Mucosa of gallbladder (tissue), 1 donor: ENCODE measurements at places on chromosomes 1 and 21.

DNA sequence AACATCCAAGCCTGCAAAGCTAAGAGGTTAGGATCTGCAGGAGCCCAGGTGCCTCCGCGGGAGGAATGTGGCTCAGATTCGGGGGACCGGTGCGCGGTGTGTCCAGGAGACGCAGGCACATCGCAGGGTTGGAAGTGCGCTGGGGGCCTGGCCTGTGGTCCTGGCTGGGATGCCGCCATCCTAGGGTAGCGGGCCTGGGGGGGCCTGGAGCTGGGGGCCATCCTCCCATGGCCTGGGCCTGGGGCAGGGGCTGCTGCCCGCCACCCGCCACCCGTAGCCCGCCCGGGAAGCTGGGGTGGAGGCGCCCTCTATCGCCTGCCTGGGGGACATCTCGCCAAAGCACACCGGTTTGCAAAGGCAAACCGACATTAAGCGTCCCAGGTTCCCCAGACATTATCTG lies 170.6 kb upstream of the ARHGEF16 start:
- no peak for DNase-seq

DNA sequence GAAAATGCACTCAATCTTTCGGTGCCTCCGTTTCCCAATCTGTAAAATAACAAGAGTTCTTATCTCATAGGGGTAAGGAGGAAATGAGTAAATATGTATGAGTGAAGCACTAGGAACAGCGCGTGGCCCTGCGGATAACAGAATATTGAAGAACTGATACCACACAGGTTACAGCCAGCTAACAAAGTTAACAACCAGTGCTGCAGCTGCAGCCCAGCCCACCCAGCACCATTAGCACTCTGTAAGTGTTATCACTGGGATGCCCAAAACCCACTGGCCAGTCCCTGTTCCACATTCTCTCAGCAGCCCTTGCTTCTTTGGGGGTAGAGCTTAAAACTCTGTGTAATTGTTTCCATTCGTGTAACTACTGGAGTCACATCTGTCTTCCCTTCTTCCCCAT lies 89.5 kb downstream of the VWA5B1 start:
- DNase-seq = no peak

DNA sequence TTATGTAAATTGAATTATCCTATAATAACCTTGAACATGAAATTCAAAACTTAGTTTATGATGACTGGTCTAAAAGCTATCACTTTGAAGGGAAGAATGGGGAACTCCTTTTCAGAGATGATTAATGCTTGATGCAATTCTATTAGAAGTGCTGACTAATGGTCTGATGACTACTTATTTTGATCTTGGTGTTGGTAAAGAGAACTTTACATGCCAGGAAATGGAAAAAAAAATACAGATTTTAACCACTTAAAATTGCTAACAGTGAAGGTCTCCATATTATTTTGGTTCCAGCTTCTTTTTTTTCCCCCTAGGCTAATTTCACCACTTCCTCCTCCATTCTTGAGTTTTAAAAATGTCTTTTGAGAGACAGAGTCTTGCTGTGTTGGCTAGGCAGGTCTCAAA lies 22.9 kb downstream of the S1PR1 start:
- DNase-seq = no peak

DNA sequence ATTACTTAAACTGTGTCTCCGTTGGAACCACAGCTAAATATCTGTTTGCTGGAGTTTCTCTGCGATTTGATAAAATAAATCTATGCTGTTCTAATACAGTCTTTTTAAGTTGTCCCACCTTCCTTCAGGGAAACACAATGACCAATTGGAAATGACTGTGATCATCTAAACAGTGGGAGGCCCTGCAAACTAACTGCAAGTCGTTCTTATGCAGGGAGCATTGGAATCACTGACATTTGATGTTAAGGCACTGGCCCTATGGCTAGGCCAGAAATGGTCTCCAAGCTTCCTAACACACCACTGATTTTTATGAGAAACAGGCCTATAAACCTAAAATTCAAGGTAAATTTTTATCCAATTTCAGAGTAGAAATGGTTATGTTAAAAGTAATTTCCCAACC lies 645.2 kb downstream of the LMO4 start:
- no peak for DNase-seq

DNA sequence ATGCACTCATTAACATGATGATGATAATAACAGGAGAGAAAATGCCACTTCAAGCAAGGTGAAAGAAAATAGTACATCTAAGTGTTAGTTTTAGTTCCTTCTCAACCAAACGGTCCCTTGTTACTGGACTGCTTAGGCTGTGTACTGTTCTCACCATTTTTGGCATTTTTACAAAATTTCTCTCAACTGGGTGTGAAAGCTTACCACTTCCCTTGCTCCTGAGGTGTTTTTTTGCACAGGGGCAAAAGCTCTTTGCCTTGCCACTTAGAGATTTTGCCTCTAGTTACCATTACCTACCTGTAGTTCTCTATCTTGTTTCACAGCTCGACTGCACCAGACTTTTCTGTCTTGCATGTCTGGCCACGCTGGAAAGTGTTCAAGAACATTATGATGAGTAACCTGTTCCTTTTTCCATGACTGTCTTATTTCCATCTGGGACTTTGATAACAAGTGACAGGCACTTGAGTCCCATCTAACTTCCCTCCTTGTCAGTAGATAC lies 10.7 kb downstream of the NEK7 start:
- no peak for DNase-seq

- no peak for DNase-seq
These were observed 512.2 kb downstream of the NPHP4 start for GRCh38 chr1:5479876-5480646.
